D341Med (cell line): ENCODE measurements at places on chromosomes 5 and 9.

DNA sequence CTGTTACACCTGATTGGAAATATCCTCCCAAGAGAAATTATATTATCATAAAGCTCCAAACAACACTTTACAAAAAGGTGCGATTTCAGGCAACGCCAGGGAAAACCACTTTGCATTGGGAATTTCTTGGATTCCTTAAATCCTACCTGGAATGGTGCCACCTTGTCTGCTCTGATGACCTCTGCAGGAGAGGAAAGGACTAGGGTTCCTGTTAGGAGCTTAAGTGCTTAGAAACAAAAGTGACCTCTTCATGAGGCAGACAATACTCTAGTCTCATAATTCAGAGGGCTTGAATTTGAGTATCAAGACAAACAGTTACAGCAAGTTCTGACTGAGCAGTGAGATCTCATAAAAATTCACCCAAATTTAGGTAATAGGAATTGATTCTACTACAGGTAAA is 33.9 kb upstream of the GLIS3 start:
- no peak for DNase-seq

DNA sequence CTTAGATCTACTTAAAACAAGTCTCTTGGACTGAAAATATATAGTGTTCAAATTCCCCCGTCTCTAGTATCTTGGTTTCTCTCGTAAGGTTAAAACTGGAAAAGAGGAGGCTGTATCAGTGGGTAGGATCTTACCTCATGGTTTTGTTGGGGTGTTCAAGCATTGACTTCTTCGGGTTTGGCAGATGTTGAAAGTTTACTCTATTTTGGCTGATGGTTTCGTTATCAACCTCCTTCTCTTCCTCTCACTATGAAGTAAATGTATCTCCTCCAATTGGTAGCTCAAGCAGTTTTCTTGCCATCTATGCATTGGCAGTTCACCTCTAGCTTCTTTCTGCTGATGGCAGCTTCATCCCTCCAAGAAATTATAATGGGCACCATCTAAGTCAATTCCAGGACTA is 506.5 kb upstream of the GRIN3A start:
- no peak for DNase-seq

- no peak for DNase-seq
Measured at GRCh38 chr9:136535070-136535469, 10.8 kb downstream of the NOTCH1 start.

DNA sequence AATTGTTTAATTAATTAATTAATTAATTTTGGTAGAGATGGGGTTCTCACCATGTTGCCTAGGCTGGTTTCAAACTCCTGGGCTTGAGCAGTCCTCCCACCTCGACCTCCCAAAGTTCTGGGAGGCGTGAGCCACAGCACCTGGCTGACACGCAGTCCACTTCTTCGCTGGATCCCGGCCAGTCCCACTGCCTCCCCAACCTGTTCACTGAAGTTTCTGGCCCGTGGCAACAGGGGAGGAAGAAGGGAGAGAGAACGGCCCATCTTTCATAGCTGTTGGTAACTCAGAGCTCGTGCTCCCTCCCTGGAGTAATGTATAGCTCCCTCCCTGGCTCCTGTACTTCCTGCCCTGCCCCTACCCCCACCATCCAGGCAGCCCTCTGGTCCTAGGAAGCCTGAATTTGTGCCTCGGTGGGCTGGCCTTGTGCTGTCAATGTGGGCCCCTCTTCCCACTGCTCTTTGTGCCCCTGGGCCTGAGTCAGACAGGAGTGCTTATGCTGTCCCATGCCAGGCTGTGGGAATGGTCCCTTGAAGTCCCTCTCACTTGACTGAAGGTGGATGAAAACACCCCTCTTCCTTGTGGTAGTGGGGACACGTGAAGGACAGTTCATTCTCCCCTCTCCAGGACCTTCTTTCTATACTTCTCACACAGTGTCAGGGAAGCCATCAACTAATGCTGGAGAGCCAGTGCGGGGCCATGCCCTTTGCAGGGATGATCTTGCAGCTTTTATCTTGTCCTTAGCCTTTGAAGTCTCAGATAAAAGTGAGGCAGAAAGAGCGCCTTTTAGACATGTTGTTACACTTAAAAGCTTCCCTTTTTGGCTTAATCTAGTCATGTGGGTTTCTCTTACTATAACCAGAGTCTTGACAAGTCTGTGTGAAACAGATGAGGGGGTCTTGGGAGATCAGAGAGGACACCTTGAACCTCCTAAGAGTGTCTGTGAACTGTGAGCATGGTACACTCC is 38.1 kb downstream of the ANGPTL2 start:
- no peak for DNase-seq

DNA sequence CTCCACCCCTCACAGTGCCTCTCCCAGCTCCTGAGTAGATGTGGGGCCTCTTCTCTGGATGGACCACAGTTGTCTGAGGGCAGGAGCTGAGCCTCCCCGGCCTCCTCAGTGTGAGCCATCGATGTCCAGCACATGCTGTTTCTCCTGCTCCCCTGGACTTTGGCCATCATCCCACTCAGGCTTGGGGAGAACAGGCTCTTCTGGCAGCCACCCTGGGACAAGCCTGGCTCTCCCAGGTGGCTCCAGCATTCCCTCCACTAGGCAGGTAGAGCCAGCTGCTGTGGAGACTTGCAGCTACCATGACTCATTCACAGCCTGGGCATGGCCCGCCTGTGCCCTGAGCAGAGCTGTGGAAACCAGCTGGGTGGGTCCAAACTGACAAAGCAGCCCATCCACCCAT is 77.0 kb downstream of the CSNK1A1 start:
- no peak for DNase-seq

DNA sequence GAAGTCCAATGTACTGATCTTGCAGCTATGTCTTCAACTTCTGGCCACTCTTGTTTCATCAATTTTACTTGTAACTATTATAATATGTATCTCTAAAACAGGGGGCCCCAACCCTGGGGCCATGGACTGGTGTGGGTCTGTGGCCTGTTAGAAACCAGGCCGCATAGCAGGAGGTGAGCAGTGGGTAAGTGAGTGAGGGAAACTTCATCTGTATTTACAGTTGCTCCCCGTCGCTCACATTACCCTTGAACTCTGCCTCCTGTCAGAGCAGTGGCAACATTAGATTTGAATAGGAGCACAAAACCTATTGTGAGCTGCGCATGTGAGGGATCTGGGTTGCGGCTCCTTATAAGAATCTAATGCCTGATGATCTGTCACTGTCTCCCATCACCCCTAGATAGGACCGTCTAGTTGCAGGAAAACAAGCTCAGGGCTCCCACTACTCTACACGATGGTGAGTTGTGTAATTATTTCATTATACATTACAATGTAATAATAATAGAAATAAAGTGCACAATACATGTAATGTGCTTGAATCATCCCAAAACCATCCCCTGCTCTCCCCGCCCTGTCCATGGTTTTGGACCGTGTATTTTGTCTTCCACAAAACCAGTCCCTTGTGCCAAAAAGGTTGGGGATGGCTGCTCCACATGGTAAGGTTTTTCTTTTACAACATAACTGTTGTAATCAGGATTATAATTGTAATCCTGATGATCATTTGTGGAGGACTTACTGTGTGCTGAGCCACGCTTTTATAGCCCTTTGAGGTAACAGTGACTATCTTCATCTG is 26.9 kb upstream of the SH3PXD2B start:
- no peak for DNase-seq

DNA sequence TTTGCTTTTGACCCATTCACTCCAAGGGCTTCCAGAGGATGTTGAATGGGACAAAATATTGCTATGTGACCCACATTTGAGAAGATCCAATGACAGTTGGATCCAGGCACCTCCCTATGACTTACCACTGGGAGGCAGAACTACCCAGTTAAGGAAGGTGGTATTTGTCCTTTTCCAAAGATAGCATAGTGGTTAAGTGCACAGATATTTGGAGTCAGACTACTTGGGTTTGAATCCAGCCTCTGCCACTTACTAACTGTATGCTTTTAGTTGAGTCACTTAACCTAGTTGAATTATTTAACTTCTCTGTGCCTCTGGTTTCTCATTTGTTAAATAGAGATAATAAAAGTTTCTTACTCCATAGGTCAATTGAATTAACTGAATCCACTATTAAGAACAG is 74.5 kb upstream of the PALM2AKAP2 start:
- DNase-seq: no peak

DNA sequence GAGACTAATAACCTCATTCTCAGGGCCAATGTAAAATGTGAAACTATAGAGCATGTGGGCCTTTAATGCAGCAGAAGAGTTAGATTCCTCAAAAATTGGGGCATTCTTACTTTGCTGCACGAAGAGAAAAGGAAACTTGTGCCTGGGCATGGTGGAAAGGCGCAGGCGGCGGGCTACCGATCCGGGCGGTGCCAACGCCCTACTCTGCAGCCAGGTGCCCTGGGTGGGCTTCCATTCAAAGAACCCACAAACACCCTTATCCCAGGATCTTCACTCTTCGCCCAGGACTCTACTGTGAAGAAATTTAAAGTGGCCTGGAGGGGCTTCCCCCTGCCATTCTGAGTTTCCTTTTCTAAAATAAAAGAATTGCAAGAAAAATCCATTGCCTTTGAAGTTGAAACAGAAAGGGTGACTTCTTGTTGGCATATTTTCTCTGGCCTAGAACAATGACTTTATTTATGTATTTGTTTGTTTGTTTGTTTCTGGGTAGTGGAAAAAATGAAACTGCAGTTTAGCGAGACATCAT is 124.9 kb downstream of the TMEM161B start:
- DNase-seq: no peak

DNA sequence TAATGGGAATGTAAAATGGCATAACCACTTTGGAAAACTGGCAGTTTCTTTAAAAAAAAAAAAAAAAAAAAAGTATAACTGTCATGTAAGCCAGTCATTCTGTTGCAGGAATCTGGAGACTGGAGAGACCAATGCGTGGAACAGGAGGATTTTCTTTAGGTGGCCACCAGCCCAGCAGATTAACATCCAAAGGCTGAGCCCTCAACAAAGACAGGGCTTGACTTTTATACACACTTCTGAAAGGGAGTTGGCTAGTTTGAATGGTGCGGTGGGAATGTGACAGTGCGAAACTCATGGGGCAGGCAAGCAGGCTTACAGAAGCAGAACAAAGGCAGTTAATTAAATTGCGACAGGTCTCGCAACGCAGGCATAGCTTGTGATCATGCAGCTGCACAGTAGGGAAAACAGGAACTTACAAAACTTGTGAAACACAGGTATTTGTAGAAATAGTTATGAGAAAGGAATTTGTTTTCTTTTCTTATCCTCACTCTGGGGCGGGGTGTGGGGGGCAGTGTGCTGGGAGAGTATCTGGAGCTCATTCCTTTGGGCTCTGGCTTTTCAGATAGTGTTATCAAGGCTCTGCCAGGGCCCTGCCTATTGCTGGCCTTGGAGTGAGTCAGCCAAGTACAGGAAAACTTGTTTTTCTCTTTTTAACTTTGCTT is 12.0 kb downstream of the UIMC1 start:
- no peak for DNase-seq

- DNase-seq: no peak
Measured at GRCh38 chr9:27022920-27023319, 17.4 kb upstream of the LRRC19 start.

DNA sequence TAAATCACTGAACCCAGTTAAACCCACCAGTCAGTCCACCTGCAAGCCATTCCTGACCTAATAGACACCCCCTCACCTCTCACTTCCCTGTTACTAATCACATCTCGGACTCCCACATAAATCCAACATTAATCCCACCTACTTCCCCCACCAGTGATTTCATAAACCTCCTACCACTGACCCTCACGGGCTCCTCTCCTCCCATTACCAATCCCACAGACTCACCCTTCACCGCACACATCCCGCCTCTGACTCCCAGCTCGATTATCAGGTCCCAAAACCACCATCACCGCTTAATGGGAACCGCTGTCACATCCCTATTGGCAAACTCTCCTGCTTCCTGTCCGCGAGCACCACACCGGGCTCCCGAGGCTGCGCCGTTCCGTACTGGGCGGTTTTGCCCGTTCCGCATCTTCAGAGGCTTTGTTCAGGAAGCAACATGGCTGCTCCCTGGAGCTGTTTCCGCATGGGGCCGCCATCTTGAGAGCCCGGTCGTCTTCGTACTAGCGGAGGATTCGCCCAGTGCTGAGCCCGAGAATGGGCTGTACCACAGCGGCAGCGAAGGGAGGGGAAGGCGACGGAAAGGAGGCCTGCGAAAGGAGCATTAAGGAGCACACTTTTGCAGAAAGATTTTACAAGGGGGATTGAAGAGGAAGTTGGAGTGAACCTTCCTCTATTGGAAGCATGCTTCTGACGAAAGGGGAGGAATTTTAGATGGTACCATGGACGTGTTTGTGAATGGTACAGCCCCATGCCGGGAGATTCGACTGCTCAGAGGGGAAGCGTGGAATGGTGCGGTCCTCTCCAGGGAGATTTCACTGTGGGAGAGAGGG is at the start of gene ZNF300:
Gene ZNF300, minus strand, starts transcription at position 502 of the 833 bp plus-strand sequence. CDS start 1,825 bp downstream, outside the sequence.
- peak; percentile 24 for DNase-seq

- DNase-seq: no peak
Measured at GRCh38 chr9:84781931-84782866, 112.7 kb downstream of the NTRK2 start.

DNA sequence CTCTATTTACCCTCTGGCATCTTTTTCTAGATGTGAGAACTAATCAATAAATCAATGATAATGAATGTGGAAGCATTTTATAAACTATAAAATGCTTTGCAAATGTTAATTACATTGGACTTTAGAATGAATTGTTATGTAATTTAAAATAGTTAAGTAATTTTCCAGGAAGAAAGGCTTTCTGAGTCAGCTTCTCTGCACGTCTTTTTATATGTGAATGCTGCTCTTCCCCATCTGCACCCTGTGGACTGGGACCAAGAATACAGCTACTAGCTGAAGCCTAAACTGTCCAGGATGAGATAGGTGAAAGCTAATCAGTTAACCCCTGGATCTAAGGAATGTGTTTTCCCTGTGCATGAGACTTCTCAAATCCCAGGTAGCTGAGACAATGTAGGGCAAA is 292.9 kb downstream of the NR3C1 start:
- no peak for DNase-seq

GRCh38 chr9:84315278-84315877 is 25.2 kb downstream of the SLC28A3 start:
- DNase-seq: peak; percentile 68

- DNase-seq: no peak
Measured at GRCh38 chr5:154368041-154368800, 77.6 kb upstream of the SAP30L start.

- no peak for DNase-seq
Measured at GRCh38 chr5:30765227-30765626, 428.3 kb upstream of the CDH6 start.

DNA sequence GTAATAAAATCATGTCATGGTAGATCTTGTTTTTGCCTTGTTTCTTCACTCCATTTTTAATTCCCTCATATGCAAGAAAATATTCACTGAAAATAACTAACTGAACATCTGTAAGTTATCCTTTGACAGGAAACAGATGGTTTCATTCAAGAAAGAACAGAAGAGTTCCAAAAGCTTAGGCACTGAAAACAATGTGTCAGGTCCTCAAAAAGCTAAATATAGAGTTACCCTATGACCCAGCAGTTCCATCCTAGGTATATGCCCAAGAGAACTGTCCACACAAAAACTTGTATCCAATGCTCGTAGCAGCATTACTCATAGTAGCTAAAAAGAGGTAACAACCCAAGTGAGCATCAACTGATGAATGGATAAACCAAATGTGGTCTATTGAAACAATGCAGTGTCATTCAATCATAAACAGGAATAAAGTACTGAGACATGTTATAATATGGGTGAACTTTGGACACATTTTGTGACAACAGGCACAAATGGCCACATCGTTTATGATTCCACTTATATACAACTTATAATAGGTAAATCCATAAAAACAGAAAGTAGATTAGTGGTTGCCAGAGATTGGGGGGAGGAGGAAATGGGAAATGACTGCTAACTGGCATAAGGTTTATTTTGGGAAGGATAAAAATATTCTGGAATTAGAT is 231.0 kb downstream of the FRMD3 start:
- no peak for DNase-seq

GRCh38 chr9:126608551-126608950 is 5.2 kb upstream of the LMX1B start:
- no peak for DNase-seq
